ENCODE measurements at places on chromosomes 1 and 21. TPM values are rescaled to one million over a fixed set of nuclear protein-coding genes. Genes with fewer than 3 reads are reported as not detected.

Gene CRABP2
- total RNA-seq = 1,373 TPM

GRCh38 chr1:156424806-156425432 is 55.9 kb downstream of the RHBG start:
- ATAC-seq = no peak

DNA sequence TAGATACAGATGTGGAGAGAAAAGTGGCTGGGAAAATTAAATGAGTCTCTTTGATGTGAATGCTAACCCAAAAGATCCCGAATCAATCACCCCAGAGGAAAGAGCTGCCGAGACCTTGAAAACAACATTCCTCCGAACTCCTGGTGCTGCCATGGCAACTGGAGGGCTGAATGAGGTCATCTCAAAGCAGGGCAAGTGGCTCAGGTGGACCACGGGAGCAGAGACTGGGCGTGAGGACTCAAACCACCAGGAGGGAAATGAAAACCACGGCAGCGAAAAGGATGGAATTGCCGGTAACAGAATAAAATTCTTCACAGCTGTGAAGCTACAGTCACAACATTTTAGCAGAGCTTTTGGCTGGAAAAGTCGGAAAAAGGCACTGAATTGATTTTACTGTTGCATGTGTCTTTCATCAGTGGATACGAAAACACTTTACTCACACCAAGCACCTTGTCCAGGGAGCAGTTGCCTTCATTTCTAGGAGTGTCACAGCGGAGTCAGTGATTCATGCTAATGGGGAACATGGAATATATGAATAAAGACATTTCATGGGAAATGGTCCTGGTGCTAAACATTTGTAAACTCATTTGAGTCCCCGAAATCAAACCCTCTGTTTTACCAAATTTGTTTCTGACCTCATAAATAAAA is 23.2 kb upstream of the BECN2 start:
- no peak for ATAC-seq

DNA sequence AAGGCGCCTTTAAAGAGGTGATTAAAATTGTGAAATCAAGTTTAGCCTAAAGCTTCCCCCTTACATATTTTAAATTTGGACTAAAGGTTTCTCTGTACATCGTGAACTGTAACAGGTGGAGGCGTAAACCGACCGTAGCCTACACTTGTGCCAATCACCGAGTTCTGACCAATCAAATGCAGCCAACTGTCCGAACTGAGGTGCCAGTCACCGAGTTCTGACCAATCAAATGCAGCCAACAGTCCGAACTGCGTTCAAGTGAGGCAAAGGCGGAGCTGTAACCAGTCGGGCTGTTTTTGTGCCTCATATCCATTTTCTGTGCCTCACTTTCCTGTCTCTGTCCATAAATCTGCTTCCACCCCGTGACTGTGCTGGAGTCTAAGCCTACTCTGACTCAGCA is 7.4 kb downstream of the TFF1 start:
- ATAC-seq = peak; percentile 46

GRCh38 chr1:2650967-2651645 is 18.3 kb upstream of the MMEL1 start:
- no peak for ATAC-seq

DNA sequence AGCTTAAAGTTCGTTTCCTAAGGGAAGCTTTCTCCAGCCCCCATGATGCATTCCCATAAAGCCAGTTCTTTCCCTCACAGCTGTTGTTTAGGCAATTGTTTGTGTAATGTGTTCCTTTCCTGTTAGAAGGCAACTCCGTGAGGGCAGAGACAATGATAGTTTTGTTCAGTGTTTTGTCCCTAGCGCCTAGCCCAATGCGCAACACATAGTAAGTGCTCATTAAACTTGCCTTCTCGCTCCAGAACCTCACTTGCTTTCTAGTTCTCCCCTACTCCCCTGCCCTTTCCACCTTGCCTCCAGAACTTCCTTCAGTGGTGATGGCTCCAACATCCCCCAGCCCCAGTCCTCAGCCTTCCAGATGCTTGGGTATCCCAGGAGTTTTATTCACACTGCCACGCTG is 115.4 kb downstream of the TMEM53 start:
- ATAC-seq = no peak

GRCh38 chr1:112558634-112559033 is 49.9 kb downstream of the WNT2B start:
- ATAC-seq = no peak

DNA sequence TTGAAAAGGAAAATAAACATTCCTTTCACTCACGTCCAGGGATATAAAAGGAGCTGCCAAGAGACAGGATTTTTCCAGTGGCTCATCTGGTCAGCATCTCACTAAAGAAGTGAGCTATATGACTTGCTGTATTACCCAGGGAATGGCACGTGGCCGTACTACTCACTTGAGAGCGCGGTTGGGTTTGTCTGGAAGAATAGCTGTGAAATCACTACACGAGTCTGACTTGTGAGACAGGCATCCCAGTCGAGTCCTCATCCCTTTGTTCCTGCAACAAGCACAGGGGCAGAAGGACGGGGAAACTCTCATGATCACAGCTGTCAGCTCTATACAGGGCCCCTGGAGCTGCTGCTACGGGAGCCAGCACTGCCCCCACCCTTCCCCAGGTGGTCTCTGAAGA is 17.7 kb downstream of the RGS8 start:
- no peak for ATAC-seq

DNA sequence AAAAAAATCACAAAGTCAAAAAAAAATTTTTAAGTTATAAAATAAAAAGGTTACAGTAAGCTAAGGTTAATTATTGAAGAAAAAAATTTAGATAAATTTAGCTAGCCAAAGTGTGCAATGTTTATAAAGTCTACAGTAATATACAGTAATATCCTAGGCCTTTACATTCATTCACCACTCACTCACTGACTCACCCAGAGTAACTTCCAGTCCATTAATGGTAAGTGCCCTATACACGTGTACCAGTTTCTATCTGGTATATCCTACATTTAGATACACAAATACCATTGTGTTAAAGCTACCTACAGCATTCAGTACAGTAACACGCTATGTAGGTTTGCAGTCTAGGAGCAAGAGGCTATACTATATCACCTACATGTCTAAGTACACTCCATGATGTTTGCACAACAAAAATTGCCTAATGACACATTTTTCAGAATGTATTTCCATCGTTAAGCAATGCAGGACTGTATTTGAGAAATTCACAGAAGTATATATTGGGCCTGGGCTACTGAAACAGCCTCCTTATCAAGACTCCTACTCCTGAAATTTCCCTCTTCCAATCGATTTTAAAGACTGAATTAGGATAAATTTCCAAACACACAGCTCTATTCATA is 155.1 kb downstream of the COP1 start:
- ATAC-seq = no peak

DNA sequence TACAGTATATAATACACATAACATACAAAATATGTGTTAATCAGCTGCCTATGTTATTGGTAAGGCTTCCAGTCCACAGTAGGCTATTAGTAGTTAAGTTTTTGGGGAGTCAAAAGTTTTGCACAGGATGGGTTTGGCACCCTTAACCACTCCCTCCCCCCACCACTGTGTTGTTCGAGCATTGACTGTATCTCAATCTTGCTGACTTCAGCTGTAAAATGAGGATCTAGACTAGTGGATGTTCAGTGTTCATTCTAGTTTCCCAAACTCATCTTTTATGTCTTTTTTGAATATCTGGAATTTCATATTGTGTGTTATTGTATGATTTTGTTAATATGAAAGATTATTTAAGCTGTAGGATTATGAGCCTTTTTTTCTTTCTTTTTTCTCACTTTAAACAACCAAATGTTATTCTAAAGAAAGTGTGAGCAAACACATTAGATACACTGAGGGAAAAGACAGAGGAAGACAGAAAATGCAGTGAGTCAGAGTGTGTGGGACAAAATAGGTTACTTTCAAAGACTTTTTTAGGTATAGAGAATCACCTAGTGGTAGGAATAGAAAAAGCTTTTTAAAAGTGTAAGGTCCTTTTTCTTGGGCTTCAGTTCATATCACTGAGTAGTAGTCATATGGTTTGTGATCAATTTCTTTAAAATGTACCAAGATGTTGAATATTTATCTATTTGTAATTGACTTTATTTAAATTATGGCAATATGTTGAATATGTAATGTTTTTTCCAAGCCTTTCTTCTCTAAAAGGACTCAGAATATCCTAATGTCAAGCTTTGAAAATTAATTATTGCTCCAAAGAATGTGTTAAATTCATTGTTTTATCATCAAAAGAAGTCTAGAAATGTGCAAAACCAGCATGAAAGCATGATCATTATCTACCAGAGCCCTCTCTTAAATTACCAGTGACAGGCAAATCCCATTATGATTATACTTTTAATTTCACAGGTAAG is 17.9 kb upstream of the CENPF start:
- ATAC-seq = peak; percentile 79

GRCh38 chr1:168656485-168656884 is 72.5 kb downstream of the DPT start:
- no peak for ATAC-seq

- peak; percentile 35 for ATAC-seq
Observed at GRCh38 chr1:155983191-155984024, 5.1 kb upstream of the ARHGEF2 start.

Gene FHAD1
- total RNA-seq = 0.32 TPM

DNA sequence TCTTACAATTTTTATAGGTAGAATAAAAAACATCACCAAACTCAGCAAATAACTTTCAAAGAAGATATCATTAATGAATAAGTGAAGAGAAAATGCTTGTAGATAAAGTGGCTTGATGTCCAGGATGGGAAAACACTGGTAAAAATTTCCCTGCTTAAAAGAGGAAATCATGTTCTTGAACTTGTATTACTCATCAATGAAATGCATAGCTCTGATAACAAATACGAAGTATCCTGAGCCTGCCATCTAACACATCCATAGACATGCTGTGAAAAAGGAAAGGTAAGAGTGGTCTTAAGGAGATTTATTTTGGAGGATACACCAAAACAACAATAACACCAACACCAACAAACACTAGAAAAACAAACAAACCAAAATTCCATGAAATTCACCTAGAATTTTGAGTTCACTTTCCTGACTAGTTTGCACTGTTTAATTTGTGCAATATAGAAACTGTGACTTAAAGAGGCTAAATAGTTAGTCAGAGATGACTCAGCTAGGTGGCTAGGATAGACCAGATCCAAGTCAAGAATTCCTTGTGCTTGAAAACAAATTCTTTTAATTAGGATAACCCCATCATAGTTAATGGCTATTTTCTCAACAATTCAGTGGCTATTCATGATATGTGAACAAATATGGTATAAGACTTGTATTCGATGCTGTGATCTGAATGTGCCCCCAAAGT is 179.8 kb upstream of the KCNK2 start:
- ATAC-seq = no peak

Gene ERVH48-1
- total RNA-seq = not detected

- no peak for ATAC-seq
Observed at GRCh38 chr1:243343970-243344937, 88.4 kb downstream of the SDCCAG8 start.

Gene CD101
- total RNA-seq = 1.5 TPM

Gene CA6
- not detected for total RNA-seq

DNA sequence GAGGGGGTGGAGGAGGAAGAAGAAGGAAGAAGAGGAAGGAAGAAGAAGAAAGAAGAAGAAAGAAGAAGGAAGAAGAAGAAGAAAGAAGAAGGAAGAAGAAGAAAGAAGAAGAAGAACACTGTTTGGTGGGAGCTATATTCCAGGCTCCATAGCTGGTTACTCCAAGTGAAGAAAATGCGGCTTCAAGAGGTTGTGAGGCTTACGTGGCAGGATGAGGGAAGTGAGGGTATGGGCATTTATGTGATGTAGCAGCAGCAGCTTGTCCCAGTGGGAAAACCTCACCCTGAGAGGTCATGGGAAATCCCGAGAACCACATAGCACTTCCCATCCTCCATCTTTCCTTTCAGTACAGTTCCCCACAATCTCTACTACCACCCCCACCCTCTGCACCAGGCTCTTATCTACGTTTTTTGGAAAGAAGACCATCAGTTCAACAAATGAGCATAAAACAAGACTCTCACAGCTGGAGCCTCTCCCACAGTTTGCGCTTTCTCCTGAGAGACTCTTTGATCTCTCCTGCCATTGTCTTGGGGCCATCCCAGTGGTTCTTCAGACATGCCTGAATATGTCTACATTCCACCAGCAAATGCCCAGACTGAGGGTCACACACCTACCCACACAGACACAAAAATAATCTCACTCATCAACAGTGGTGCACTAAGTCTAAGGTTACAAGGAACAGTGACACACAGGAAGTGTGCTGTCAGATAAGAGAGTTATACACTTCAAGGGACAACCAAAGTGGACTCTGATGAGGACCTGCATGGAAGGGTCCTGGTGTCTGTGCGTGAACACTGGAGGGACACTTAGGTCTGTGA is 77.9 kb upstream of the KCNJ15 start:
- peak; percentile 15 for ATAC-seq

Gene PROK1
- total RNA-seq = 0.20 TPM

GRCh38 chr1:115652236-115652788 is 10.5 kb downstream of the VANGL1 start:
- ATAC-seq = no peak

Gene BTBD8
- 1.8 TPM for total RNA-seq

GRCh38 chr1:96747565-96747964 is 26.0 kb downstream of the PTBP2 start:
- no peak for ATAC-seq

Gene MDM4
- 33.0 TPM for total RNA-seq

DNA sequence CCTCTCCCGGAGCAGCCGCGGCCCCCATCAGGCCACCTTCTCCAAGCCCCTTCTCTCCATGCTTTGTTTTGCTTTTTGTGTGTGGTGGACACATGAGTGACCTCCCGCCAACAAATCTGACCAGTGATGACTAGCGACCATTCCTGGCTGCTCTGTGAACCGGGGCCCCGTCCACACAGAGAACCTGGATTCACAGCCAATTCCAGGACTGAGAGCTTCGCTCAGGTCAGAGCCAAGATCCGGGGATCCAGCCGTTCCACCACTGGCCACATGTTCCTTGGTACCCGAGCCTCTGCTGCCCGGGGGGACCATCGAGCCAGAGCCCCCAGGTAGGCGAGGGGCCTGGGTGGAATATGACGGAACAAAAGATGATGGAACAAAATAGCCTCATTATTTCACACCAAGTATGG is 46.7 kb upstream of the COL18A1 start:
- no peak for ATAC-seq

Gene GABPA
- 16.0 TPM for total RNA-seq

- ATAC-seq = no peak
Observed at GRCh38 chr1:223780949-223781348, 64.8 kb downstream of the TP53BP2 start.

All from esophagus mucosa (tissue), 1 donor.